ENCODE measurements at places on chromosomes 5 and 9.

DNA sequence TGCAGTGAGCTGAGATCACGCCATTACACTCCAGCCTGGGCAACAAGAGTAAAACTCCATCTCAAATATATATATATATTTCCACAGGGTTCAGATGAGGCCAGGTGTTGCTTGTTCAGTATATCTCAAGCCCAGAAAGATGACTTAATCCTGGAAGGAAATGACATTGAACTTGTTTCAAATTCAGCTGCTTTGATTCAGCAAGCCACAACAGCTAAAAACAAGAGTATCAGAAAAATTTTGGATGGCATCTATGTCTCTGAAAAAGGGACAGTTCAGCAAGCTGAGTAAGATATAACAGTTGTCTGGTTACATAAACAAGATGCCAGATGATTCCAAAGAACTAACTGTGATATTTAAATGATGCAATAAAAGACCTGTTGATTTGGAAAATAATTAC is 352.0 kb downstream of the KCTD16 start:
- H3K27me3 ChIP-seq, result 0 out of 2 replicates have a peak, but pooled peaks cover 4% of the 10 kb centered on the region
- no peak overlapping the region for H3K27ac ChIP-seq
- H3K4me3 ChIP-seq, result no peak overlapping the region
- no peaks in the 10 kb centered on the region for H3K4me1 ChIP-seq
- DNase-seq, result no peak

DNA sequence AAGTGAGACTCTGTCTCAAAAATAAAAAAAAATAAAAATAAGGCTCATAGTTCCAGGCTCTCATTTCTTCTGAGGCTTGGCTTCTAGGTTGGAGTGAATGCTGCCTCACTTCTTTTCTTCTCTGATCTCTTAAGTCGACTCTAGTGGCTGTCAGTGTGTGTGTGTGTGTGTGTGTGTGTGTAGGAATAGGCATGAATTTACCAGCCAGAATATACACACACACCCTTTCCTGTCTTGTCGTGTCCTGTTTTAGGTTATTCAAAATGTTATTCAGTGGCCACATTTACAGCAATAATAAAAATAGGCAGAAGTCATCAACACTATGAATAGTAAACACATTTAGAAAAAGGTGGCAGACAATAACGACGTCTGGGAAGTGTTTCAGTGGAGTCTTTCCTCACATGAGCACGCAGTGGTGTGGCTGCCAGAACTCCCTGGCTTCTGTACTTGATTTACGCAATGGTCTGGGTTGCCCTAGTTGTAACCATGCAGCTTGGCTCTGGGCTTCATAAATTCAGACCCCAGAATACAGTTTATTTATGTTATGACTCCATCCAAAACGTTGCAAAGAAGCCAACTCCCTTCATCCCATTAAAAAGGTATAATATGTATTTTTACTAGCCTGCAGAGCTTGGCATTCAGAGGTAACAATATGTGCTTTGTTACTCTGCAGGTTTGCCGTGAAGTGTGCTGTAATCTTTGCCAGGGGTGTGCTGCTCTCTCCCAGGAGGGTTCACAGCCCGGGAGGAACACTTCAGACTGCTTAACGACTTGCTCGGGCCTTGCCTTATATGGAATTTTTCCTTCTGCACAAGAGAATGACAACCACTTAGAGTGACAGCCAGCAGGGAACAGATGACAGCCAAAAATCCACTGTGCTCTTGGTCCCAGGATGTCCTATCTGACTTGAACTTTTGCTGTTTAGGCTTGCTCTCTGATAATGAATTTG is 34.4 kb upstream of the PALM2AKAP2 start:
- H3K4me3 ChIP-seq, result no peak overlapping the region
- no peak overlapping the region for H3K27ac ChIP-seq
- no peaks in the 10 kb centered on the region for H3K4me1 ChIP-seq
- no peak for DNase-seq
- no peaks in the 10 kb centered on the region for H3K27me3 ChIP-seq
- no peaks in the 10 kb centered on the region for H3K36me3 ChIP-seq

GRCh38 chr5:4924577-4924976 is 215.6 kb upstream of the ADAMTS16 start:
- no peaks in the 10 kb centered on the region for H3K4me1 ChIP-seq
- peaks cover 66% of the 10 kb centered on the region for H3K27me3 ChIP-seq
- H3K4me3 ChIP-seq, result no peak overlapping the region
- H3K27ac ChIP-seq, result no peak overlapping the region
- DNase-seq, result no peak

DNA sequence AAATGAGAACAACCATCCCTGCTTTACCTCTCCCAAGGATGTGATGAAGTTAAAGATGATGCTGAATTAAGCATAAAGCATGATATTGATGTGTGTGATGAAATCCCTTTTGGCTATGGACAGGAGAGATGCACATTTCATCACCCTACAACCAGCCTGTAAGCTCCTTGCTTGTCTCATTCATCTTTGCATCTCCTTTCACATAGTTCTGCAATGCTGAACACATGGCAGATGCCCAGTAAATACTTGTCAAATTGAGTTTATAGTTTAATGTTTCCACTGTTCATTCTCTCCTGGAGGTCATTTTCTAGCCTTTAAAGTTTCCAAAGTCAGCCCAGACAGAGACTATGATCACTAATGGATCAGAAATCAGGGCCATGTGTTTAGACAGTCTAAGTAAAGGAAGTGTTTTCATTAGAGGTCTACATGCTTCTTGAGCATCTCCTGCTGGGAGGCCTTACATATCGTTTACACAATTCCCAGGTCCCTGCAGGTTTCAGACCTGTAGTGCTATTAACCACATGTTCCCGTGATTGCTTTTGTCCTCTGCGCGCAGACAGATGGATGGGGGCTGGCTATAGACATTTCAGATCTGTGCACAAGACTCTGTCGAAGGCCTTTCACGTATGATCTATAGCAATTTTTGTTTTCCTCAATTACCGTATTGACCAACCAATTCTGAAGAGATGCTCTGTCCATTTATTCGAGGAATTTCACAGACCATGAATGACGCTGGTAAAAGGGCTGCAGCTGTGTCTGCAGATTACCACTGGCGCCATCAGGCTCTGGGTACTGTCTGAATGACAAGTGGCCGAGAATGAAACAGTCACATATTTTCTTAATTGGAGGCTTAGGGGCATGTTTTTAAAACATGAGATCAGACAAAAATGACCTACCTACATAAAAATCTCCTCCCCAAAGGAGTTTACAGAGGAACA is 49.0 kb upstream of the CKMT2 start:
- H3K36me3 ChIP-seq, result no peaks in the 10 kb centered on the region
- H3K4me1 ChIP-seq, result no peaks in the 10 kb centered on the region
- no peak overlapping the region for H3K4me3 ChIP-seq
- no peaks in the 10 kb centered on the region for H3K27me3 ChIP-seq
- no peak overlapping the region for H3K27ac ChIP-seq
- DNase-seq, result no peak

DNA sequence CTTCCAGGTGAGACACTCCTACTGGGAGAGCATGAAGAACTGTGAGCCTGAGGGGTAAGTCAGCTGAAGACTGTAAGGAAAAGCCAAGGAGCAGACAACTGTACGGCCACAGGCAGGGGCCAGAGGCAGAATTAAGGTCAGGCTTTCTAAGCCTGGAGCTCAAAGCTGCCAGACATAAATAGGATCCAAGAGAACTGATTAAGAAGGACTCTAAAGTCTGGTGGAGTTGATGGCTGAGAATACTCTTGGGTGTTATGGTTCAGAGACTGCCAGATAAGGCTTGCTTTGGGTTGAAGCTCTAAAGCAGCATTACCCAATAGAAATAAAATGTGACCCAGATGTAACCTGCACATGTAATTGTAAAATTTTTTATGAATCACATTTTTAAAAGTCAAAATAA is 12.2 kb downstream of the PDE8B start:
- 0 out of 2 replicates have a peak, but pooled peaks cover 12% of the 10 kb centered on the region for H3K4me1 ChIP-seq
- peaks cover 22% of the 10 kb centered on the region for H3K27me3 ChIP-seq
- no peak overlapping the region for H3K4me3 ChIP-seq
- no peak overlapping the region for H3K27ac ChIP-seq
- H3K36me3 ChIP-seq, result no peaks in the 10 kb centered on the region

GRCh38 chr5:5795074-5795771 is 372.7 kb downstream of the ICE1 start:
- no peaks in the 10 kb centered on the region for H3K36me3 ChIP-seq
- H3K4me1 ChIP-seq, result no peaks in the 10 kb centered on the region
- no peak overlapping the region for H3K4me3 ChIP-seq
- peaks cover 73% of the 10 kb centered on the region for H3K27me3 ChIP-seq
- H3K27ac ChIP-seq, result no peak overlapping the region

- H3K27ac ChIP-seq, result no peak within 1 kb of the TSS
- no peaks in the 10 kb centered on the region for H3K27me3 ChIP-seq
- 0 out of 2 replicates have a peak, but pooled peaks cover 5% of the 10 kb centered on the region for H3K4me1 ChIP-seq
- no peak for DNase-seq
- no peaks in the 10 kb centered on the region for H3K36me3 ChIP-seq
Measured at GRCh38 chr5:141338538-141339306, at the start of gene PCDHGA2. Gene PCDHGA2 (plus strand): TSS chr5:141338760.

DNA sequence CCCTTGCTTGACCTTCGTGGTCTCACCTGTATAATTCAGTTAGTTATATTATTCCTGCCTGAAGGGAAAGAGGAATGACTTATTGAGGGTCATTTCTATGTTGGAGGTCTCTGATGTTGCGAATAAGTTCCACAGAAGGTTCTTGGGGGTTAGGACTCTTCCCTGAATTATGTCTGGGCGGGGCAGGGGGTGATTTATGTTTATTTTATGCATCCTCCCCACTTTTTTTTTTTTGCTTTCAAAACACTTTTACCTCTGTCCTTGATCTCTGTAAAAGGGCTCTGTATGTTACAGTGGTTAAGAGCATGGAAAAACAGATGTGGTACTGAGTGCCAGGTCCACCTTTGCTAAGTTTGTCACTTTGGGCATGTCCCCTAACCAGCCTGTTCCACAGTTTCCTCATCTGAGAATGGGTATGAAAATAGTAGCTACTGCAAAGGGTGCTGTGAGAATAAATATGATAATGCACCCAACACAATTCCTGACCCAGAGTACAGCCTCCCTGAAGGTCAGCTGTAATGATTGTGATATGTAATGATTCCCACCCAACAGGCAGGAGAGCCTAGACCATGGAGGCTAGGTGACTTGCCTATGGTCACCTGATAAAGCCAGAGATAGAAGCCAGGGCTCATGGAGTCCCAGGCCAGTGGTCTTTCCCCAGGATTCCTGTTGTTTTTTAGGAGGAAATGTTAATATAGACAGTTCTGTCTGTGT is 54.8 kb downstream of the SLC22A5 start:
- H3K4me3 ChIP-seq, result no peak overlapping the region
- H3K4me1 ChIP-seq, result peaks cover 85% of the 10 kb centered on the region
- H3K27me3 ChIP-seq, result no peaks in the 10 kb centered on the region
- no peak for DNase-seq
- no peaks in the 10 kb centered on the region for H3K36me3 ChIP-seq

GRCh38 chr5:9507974-9508373 is 37.9 kb downstream of the SEMA5A start:
- no peak for DNase-seq
- H3K27me3 ChIP-seq, result no peaks in the 10 kb centered on the region
- no peaks in the 10 kb centered on the region for H3K36me3 ChIP-seq
- no peaks in the 10 kb centered on the region for H3K4me1 ChIP-seq
- H3K4me3 ChIP-seq, result no peak overlapping the region

GRCh38 chr5:53713978-53714666 is 153.7 kb downstream of the NDUFS4 start:
- no peak overlapping the region for H3K27ac ChIP-seq
- H3K4me1 ChIP-seq, result no peaks in the 10 kb centered on the region
- H3K4me3 ChIP-seq, result no peak overlapping the region
- H3K27me3 ChIP-seq, result peaks cover 8% of the 10 kb centered on the region

GRCh38 chr5:22036061-22036460 is 817.1 kb downstream of the CDH12 start:
- no peaks in the 10 kb centered on the region for H3K4me1 ChIP-seq
- no peak overlapping the region for H3K4me3 ChIP-seq
- no peaks in the 10 kb centered on the region for H3K36me3 ChIP-seq
- DNase-seq, result no peak
- H3K27ac ChIP-seq, result no peak overlapping the region

DNA sequence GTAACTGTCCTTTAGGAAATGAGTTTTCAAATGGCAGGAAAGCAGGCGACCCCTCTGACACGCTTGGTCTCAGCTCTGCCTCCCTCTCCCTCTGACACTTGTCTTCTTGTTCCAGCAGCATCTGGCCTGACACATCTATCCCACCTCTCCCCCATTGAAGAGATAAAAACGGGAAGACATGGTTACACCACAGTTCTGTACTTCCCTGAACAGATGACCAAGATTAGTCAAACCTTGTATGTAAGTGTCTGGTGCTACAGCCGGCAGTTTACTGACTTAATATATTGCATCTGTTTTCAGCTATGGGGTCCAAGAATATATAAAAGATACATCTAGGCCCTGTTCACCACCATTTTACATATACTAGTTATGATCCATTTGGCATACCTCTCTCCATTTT is 29.6 kb upstream of the MLLT3 start:
- no peak overlapping the region for H3K27ac ChIP-seq
- no peak overlapping the region for H3K4me3 ChIP-seq
- no peaks in the 10 kb centered on the region for H3K36me3 ChIP-seq
- DNase-seq, result no peak
- H3K4me1 ChIP-seq, result no peaks in the 10 kb centered on the region
- H3K27me3 ChIP-seq, result no peaks in the 10 kb centered on the region

GRCh38 chr9:132171702-132172101 is 9.8 kb downstream of the NTNG2 start:
- no peak overlapping the region for H3K4me3 ChIP-seq
- peaks cover 82% of the 10 kb centered on the region for H3K27me3 ChIP-seq
- H3K27ac ChIP-seq, result no peak overlapping the region
- no peaks in the 10 kb centered on the region for H3K36me3 ChIP-seq
- no peaks in the 10 kb centered on the region for H3K4me1 ChIP-seq

Measured in PC-9 (cell line).